ENCODE measurements at places on chromosomes 4 and X. TPM values are rescaled to one million over a fixed set of nuclear protein-coding genes. Genes with fewer than 3 reads are reported as not detected.

The DCX gene
- not detected for total RNA-seq

The OPN1MW gene
- not detected for total RNA-seq

The MAGEA2B gene
- total RNA-seq: not detected

The NHSL2 gene
- 2.8 TPM for total RNA-seq

The SMARCA5 gene
- 28.2 TPM for total RNA-seq

The MAGEH1 gene
- 21.3 TPM for total RNA-seq

The SRD5A3 gene
- total RNA-seq: 11.7 TPM

Measured in mesangial cell (primary cell).